ENCODE measurements at places on chromosomes 13 and 19.

DNA sequence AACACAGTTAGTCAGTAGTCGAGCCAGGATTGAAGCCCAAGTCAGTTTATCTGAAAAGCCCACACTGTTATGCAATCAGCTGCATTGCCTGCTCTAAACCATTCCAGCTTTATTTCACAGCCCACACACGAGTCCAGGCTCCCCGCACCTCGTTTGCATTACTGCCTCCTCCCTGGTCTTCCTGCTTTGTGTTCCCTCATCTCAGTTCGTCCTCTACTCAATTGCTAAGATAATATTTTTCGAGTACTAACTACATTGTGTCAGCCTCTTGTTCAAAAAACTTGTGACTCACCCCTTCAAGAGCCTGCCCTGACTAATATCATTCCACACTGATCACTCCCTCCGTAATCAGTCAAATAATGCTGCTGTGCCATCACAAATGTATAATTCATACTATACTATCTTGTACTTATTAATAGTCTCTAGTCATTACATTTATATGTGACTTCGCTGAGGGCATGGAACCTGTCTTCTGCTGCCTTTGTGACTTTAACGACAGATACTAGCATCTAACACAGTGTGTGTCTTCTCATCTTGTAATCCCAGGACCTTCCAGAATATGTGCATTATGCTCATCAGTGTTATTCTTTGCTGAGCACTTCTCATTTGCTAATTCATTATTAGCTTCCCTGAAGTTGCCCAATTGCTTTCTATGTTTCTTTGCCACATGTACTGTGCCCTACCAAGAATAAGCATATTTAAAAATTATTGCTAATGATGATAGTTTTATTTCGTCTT lies 26.2 kb upstream of the WDFY2 start:
- DNase-seq = no peak

- no peak for DNase-seq
Observed at GRCh38 chr13:61777271-61777670, 361.6 kb upstream of the PCDH20 start.

DNA sequence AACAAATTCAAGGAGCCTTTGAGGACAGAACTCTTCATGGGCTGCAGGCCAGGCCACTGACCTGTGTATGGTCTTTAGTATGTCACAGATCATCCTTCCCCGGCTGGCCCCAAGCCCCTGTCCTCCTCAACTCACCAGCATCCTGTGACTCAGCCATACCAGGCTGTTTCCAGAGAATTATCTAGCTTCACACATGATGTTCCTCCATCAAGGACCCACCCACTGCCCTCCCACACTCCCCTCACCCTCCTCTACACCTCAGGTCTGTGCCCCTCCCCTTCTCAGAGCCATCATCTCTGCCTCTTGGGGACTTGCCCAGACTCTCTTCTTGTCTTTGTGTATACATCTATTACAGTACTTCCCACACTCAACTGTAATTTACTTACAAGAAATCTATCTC lies 14.7 kb downstream of the DCT start:
- peak; percentile 4 for DNase-seq

DNA sequence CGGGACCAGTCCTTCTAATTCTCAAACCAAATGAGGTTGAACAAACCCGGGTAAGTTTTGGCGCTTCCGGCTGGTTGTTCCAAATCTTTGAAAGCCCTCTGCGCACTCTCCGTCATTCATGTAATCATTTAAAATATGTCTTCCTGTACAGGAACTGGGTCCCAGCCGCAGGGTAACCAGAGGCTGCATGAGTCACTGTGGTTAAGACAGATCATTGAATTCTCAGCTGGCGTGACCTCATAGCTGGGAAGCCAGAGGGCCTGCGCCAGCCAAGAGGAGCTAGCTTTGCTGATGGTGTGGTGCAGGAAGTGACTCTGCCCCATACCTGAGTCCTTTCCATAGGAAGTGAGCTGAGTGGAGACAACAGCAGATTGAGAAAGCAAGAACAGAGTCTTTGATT lies 135.2 kb downstream of the TSHZ3 start:
- peak; percentile 67 for DNase-seq

GRCh38 chr13:85717921-85718320 lies 81.3 kb downstream of the SLITRK6 start:
- no peak for DNase-seq

DNA sequence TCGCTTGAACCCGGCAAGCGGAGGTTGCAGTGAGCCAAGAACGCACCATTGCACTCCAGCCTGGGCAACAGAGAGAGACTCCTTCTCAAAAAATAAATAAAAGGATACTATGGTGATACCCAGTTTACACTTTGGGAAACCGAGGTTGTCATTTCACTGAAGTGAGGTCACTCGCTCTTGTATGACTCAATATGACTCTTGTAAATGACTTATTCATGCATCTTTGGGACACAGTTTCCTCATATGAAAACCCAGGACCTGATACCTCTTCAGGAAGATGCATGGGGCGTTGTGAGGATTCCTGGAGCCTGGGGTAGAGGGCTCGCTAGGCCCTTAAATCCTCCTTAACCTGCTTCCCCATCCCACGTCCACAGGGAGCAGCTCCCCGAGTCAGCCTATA lies 4.5 kb downstream of the PSMD8 start:
- no peak for DNase-seq

DNA sequence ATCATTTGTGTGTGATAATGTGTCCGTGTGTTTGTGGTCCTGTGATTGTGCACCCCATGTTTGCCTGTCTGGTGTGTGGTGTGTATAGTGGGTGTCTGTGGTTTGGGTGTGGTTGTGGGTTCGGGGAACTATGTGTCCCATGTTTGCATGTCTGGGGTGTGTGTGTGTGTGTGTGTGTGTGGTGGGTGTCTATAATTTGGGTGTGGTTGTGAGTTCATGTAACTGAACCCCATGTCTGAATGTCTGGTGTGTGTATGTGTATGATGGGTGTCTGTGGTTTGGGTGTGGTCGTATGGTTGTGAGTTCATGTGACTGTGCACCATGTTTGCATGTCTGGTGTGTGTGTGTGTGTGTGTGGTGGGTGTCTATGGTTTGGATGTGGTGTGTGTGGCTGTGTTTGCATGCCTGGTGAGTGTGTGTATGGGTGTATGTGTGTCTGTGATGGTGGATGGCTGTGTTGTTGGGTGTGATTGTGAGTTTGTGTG lies 11.1 kb upstream of the NFIX start:
- no peak for DNase-seq

GRCh38 chr13:113841353-113841650 lies 22.6 kb downstream of the GAS6 start:
- DNase-seq = no peak

GRCh38 chr19:7833225-7834099 lies 3.4 kb downstream of the EVI5L start:
- DNase-seq = no peak

GRCh38 chr13:26458196-26458749 lies 99.2 kb upstream of the WASF3 start:
- no peak for DNase-seq

- no peak for DNase-seq
Observed at GRCh38 chr13:29681864-29682263, 86.4 kb upstream of the SLC7A1 start.

DNA sequence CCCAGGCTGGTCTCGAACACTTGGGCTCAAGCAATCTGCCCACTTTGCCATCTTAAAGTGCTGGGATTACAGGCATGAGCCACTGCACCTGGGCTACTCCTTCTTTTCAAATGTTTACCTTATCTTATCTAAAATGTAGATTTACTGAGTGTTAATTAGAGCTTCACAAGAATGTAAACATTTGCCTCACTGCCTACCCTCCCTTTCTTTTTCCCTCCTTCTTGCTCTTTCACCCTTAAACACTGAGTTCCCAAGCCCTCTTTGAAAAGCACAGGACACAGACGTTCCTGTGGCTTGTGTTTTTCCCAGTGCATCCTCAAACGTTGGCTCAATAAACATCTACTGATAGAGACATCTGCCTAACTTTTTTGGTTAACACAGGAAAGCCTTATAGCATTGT lies 32.7 kb upstream of the CYSLTR2 start:
- DNase-seq = no peak

- DNase-seq = no peak
Observed at GRCh38 chr13:94315188-94315587, 164.3 kb downstream of the DCT start.

GRCh38 chr13:30796631-30797601 lies 61.6 kb downstream of the ALOX5AP start:
- DNase-seq = no peak

GRCh38 chr13:72565893-72566292 lies 161.5 kb downstream of the MZT1 start:
- no peak for DNase-seq

DNA sequence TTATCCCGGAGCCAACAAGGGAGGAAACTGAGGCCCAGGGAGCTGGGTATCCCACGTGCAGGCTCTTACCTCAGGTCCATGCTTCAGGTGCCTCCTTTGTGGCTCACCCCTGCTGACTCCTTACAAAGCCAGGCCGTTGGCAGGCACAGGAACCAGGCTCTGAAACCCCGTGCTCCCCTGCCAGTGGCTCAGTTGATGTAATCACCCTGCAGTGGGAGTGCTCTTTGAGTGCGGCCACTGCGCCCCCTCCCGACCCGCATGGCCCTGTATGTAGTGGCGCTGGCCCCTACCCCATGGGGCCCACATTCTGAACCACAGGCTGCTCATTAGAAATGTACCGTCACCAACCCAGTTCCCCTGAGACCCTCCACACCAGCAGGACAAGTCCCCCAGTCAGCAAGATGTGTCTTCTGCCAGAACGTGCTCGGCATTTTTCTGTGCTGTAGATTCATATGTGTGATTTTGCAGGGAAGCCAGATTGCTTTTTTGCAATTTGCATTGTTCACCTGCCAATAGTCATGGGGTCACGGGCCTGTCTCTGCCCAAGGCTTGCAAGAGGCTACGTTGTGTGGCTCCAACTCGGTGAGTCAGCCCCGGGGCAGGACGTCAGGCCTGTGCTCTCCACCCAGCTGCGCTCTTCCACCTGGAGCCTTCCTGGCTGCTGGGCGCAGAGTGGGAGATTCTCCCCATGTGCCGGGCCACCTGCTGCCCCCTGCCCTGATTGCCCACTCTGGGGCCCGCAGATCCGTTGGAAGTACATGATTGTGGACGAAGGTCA lies 60.3 kb downstream of the SMARCA4 start:
- no peak for DNase-seq

DNA sequence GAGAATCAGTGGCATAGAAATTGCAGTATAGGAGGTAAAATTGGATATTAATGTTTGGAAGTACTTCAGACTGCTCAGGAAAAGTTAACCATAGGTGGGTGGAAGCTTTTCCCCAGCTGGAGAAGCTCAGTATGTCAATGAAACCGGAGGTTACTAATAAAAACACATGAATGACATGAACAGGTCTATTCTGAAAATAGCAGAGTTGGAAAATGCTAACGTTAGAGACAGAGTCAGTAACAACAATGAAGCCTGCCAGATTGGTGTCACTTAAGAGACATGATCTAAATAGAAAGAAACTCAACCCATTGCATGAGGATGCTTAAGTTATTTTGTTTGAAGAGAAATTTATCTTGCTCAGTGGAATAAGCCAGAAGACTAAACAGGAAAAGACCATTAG lies 364.5 kb downstream of the DNAJC15 start:
- DNase-seq = no peak

DNA sequence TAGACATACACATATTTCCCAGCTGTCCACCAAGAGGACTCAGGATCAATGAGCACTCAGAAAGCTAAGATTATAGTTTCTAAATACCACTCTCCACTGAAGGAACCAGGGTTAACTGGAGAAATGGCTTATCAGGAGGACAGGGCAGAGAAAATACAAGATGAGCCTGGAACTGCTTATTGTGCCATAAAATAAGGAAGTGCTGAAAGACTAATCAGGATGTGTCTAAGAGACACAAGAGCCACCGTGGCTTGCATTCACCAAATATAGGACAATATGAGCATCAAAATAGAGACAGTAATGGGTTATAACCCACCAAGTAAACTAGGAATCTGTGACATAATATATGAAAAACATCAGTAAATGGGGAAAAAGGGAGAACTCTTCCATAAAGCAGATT lies 32.8 kb downstream of the KLF12 start:
- no peak for DNase-seq

DNA sequence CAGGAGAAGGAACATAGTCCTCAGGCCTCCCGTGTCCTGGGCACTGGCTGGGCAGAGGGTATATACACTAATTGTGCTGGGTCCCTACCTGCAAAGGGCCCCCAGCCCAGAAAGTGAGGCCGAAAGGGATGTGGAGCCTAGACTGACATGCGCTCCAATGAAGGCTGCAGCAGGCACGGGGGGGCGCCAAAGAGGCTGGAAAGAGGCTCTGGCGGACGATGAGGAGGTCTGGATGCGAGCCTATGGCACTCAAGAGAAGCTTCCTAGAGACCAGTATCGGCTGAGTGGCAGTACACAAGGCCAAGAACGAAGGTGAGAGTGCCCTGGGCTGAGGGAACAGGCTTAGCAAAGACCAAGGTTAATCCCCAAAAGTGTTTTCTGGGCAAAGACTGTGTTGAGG lies 16.6 kb downstream of the VRK3 start:
- no peak for DNase-seq

- DNase-seq = no peak
Observed at GRCh38 chr13:67369895-67370660, 139.9 kb upstream of the PCDH9 start.

GRCh38 chr13:67474115-67474514 lies 244.0 kb upstream of the PCDH9 start:
- no peak for DNase-seq

DNA sequence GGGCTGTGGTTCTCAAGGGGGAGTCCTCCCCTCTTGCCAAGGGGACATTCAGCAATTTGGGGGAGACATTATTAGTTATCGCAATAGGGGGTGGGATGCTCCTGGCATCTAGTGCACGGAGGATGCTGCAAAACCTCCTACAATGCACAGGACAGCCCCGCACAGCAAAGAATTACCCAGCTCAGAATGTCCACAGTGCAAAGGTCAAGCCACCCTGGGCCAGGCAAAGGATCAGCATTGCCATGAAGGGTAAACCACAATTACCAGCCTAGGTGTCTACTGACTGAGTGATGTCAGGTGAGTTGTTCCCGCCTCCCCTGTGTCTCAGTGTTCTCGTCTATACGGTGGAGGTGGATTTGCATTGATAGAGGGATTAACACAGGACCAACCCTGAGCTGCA lies 2.4 kb upstream of the METTL21C start:
- no peak for DNase-seq

DNA sequence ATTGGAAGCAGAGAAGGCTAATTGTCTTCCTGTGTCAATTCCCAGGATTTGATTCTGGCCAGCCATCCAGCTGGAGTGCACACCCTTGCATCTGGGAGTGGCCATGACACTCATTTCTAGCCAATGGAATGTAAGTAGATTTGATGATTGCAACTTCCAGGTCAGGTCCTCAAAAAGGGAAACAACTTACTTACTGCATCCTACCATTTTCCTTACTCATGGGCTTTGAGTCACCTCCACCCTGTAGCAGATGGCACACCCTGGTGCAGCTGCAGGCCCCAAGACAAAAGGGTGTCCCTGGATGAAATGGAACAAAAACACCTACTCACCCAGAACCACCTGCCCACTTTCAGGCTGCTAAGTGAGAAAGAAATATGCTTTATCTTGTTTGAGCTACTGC lies 27.3 kb upstream of the MPHOSPH8 start:
- no peak for DNase-seq

GRCh38 chr19:33998739-33999345 lies 173.5 kb upstream of the LSM14A start:
- DNase-seq = no peak

Measured in stimulated activated CD4-positive, alpha-beta T cell treated with anti-CD3 and anti-CD28 coated beads, Interleukin-1b, Interleukin-23, amount 100 ng/mL, for 1 hour (primary cell).